Spinal cord (tissue), 10 donors: ENCODE measurements at places on chromosomes 2 and 18. TPM values are rescaled to one million over a fixed set of nuclear protein-coding genes. Genes with fewer than 3 reads are reported as not detected.
A peak's percentile ranks its signal among the peaks of the same experiment; 100 is the strongest.

DNA sequence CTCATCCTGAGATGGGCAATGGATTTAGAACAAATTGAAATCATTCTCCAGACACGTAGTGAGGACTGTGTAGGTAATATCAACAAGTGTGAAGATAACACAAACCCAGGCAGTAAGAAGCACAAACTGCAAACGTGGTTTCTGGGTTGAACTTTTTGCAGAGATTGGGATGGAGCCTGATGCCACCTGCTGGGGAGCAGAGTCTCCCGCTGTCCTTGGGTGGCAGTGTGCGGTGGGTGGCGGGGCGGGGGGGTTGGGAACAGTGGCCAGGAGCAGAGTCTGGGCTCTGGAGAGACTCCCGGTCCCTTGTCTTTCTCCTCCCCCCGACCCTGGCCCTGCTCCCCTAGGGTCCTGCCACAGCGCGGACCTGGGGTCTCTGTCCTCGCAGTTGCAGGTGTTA lies 19.5 kb downstream of the TRAF3IP1 start:
- peaks cover 12% of the 10 kb centered on the region for H3K4me1 ChIP-seq
- H3K4me3 ChIP-seq, result no peak overlapping the region
- DNase-seq, result no peak
- H3K27me3 ChIP-seq, result no peaks in the 10 kb centered on the region
- H3K36me3 ChIP-seq, result peaks cover 33% of the 10 kb centered on the region

- peaks cover 3% of the 10 kb centered on the region for H3K36me3 ChIP-seq
- no peak overlapping the region for H3K27ac ChIP-seq
- no peaks in the 10 kb centered on the region for H3K4me1 ChIP-seq
Observed at GRCh38 chr2:88615822-88616221, 11.4 kb downstream of the EIF2AK3 start.

- DNase-seq, result no peak
- no peaks in the 10 kb centered on the region for H3K27me3 ChIP-seq
- no peaks in the 10 kb centered on the region for H3K4me1 ChIP-seq
Observed at GRCh38 chr2:128197059-128197458, 106.1 kb downstream of the UGGT1 start.

DNA sequence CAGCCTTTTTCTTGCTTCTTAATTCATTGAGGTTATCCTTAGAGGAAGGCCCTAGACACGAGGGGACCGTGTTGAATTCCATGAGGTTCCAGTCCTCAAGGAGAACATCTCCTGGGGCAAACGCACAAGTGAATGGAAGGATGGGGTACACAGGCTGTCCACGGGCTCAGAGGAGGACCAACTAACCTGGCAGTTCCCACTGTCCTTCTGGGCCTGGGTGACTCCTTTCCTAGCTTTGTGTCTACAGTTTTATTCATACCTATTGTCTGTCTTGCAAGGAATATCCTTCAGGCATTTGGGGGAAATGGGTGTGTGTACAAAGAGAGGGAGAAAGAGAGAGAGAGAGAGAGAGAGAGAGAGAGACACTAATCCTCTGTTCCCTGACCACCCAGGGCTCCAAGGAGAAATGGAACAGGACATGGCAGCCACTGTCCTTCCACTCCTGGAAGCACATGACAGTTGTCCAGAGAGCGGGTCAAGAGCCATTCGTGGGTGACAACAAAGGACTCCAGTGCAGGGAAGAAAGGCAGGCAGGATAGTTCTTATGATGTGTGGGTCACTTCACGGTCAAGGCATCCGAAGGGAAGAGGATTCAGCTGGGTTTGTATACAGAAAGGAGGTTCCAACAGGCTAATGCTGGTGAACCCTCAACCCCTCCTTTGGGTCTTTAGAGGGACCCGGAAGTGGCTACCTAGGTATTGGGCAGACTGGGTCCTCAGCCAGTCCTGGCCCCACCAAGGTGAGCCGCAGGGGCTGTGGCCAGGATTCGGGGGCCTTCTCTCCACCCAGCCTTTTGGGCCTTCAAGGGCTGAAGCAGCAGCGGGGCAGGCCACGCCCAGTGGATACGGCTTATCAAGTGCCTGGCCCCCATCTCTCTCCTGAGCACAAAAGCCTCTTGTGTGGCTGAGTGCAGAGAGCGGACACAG lies 150.6 kb downstream of the MYCN start:
- DNase-seq, result no peak
- no peak overlapping the region for H3K4me3 ChIP-seq
- H3K27me3 ChIP-seq, result peaks cover 5% of the 10 kb centered on the region
- H3K27ac ChIP-seq, result no peak overlapping the region
- peaks cover 18% of the 10 kb centered on the region for H3K4me1 ChIP-seq

- no peak for DNase-seq
- H3K36me3 ChIP-seq, result no peaks in the 10 kb centered on the region
- H3K4me3 ChIP-seq, result no peak overlapping the region
- H3K27ac ChIP-seq, result no peak overlapping the region
- H3K4me1 ChIP-seq, result no peaks in the 10 kb centered on the region
Observed at GRCh38 chr2:166230024-166230723, 102.4 kb upstream of the SCN1A start.

DNA sequence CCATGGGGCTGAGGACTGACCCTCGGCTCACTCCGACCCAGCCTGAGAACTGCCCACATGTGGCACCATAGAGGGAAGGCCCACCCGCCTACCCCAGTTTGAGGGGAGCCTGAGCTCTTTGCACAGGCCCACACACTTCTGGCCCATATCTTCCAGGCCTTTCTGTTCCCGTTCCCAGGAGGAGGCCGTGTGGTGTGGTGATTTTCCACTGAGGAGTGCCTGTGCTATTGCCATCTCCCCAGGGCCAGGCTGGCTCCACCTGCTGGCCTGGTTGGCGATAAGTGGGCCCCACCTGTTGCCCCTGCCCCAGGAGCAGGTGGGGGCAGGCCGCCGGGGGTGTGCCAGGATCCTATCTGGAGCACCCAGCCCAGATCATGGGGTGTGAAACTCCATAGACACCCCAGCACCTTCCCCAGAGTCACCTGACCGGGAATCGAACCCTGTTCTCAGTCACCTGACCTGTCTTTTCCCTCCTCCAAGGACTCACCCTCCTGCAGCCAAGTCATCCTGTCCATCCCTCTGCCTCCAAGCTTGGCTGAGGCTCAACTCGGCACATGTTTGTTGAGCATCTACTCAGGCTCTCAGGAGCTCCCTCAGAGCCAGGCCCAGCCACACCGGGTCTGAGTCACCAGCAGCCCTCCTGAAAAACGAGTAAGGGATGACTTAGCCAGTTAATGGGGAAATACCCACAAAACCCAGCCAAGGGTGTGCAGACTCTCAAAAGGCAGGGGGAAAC lies 120.1 kb downstream of the CYP26B1 start:
- no peaks in the 10 kb centered on the region for H3K27me3 ChIP-seq
- no peaks in the 10 kb centered on the region for H3K4me1 ChIP-seq
- H3K36me3 ChIP-seq, result no peaks in the 10 kb centered on the region
- no peak overlapping the region for H3K27ac ChIP-seq

GRCh38 chr18:42778445-42779042 lies 336.9 kb downstream of the RIT2 start:
- no peaks in the 10 kb centered on the region for H3K36me3 ChIP-seq
- no peaks in the 10 kb centered on the region for H3K4me1 ChIP-seq
- no peak overlapping the region for H3K4me3 ChIP-seq
- DNase-seq, result no peak
- no peaks in the 10 kb centered on the region for H3K27me3 ChIP-seq
- no peak overlapping the region for H3K27ac ChIP-seq

TRABD2A gene
- total RNA-seq, result 0.69 TPM

DNA sequence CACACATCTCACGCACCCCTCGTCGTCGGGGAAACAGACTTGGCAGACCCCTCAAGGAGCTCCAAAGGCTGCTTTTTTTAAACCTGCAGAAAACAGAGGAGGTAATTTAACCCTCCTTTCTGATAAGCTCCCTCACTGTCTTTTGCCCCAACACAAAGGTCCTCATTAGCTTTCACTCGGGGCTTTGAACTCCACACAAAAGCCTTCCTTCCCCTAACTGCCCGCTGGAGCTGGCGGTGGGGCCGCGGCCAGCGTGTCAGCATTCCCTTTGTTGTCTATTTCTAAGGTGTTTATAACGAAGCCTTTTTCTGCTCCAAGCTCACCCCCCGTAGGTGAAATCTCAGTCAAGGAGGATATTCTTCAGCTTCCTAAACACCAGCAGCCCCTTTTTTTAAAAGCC lies 43.5 kb upstream of the ID2 start:
- H3K4me3 ChIP-seq, result no peak overlapping the region
- peaks cover 55% of the 10 kb centered on the region for H3K4me1 ChIP-seq
- peaks cover 6% of the 10 kb centered on the region for H3K27me3 ChIP-seq
- no peak overlapping the region for H3K27ac ChIP-seq
- DNase-seq, result peak; percentile 49
- H3K36me3 ChIP-seq, result no peaks in the 10 kb centered on the region

DNA sequence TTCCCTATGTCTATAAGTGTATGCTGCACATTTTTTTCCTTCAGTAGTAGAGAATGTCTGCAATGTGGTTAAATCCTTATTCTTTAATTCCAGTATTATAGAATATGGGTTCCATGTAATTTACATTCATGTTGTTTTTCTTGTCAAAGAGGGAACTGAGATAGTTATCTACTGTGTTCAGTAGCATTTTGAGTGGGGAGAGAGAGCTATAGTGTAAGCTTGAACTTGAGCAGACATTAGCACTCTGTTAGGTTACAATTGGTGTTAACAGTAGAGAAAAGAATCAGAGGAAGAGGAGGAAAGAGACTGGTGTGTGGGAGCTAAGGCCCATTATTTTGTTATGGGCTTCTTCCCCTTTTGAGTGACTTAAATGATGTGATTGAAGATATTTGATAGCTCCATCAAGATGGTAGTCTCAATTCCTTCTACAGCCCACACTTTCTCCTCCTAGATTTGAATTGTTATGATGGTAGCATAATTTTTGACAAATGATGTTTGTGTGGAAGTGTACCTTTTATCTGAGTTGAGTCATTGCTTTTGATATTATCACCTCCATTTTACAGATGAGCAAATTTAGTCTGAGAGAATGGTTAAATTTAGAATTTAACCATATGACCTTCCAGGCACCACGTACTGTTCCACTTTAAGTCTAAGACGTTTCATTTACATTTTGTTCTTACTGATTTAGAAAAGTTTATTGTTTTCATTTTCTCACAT lies 71.3 kb downstream of the FMNL2 start:
- peaks cover 20% of the 10 kb centered on the region for H3K4me1 ChIP-seq
- no peaks in the 10 kb centered on the region for H3K27me3 ChIP-seq
- no peak for DNase-seq
- H3K4me3 ChIP-seq, result no peak overlapping the region
- H3K36me3 ChIP-seq, result no peaks in the 10 kb centered on the region

RASGRP3 gene
- total RNA-seq, result 29.3 TPM

DNA sequence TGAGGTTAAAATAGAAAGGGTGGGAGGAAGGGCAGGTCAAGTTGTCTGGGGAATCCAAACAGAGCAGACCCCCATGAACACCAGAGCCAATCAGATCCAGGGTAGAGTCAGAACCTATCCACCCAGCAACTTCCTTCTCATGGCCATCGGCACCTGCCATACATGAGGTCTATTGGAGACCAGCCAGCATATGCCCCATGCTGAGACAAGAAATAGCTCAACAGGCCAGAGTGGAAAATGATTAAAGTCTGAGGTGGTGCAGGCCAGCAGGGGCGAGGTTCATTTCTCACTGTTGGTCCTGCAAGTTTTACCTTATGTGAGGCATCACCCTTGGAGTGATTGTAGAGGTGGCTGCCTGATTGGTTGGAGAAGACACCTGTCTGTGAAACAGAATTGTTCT lies 89.2 kb downstream of the LONRF2 start:
- DNase-seq, result no peak
- no peaks in the 10 kb centered on the region for H3K27me3 ChIP-seq
- no peak overlapping the region for H3K27ac ChIP-seq
- H3K4me1 ChIP-seq, result peaks cover 5% of the 10 kb centered on the region
- H3K36me3 ChIP-seq, result no peaks in the 10 kb centered on the region

GRCh38 chr2:18745431-18746272 lies 156.3 kb upstream of the NT5C1B start:
- no peaks in the 10 kb centered on the region for H3K27me3 ChIP-seq
- H3K36me3 ChIP-seq, result no peaks in the 10 kb centered on the region
- no peak overlapping the region for H3K27ac ChIP-seq
- peaks cover 4% of the 10 kb centered on the region for H3K4me1 ChIP-seq
- DNase-seq, result no peak

GRCh38 chr2:54465143-54465542 lies 9.0 kb downstream of the SPTBN1 start:
- H3K4me3 ChIP-seq, result no peak overlapping the region
- H3K27ac ChIP-seq, result no peak overlapping the region
- H3K27me3 ChIP-seq, result no peaks in the 10 kb centered on the region
- no peak for DNase-seq
- no peaks in the 10 kb centered on the region for H3K36me3 ChIP-seq
- H3K4me1 ChIP-seq, result peaks cover 16% of the 10 kb centered on the region

MC4R gene
- 1.3 TPM for total RNA-seq

GRCh38 chr2:134722728-134723127 lies 3.9 kb upstream of the TMEM163 start:
- no peaks in the 10 kb centered on the region for H3K36me3 ChIP-seq
- H3K27ac ChIP-seq, result no peak overlapping the region
- H3K27me3 ChIP-seq, result peaks cover 26% of the 10 kb centered on the region
- peaks cover 12% of the 10 kb centered on the region for H3K4me1 ChIP-seq

GRCh38 chr18:58820251-58820650 lies 44.4 kb upstream of the ZNF532 start:
- H3K27ac ChIP-seq, result no peak overlapping the region
- no peak for DNase-seq
- no peak overlapping the region for H3K4me3 ChIP-seq
- H3K27me3 ChIP-seq, result no peaks in the 10 kb centered on the region
- H3K36me3 ChIP-seq, result no peaks in the 10 kb centered on the region
- peaks cover 4% of the 10 kb centered on the region for H3K4me1 ChIP-seq

CERKL gene
- total RNA-seq, result 5.1 TPM

ASTL gene
- total RNA-seq, result not detected

RSAD2 gene
- total RNA-seq, result 6.9 TPM

GRCh38 chr2:149738767-149739166 lies 151.2 kb upstream of the MMADHC start:
- no peak for DNase-seq
- H3K36me3 ChIP-seq, result no peaks in the 10 kb centered on the region
- no peak overlapping the region for H3K4me3 ChIP-seq
- no peak overlapping the region for H3K27ac ChIP-seq
- H3K27me3 ChIP-seq, result no peaks in the 10 kb centered on the region

IKZF2 gene
- 18.5 TPM for total RNA-seq

- no peaks in the 10 kb centered on the region for H3K36me3 ChIP-seq
- peak overlapping the region; percentile 33 for H3K27ac ChIP-seq
- H3K4me3 ChIP-seq, result no peak overlapping the region
- peaks cover 3% of the 10 kb centered on the region for H3K4me1 ChIP-seq
- no peaks in the 10 kb centered on the region for H3K27me3 ChIP-seq
Observed at GRCh38 chr18:56576826-56577573, 61.4 kb downstream of the TXNL1 start.

GRCh38 chr18:46301081-46301480 lies 196.9 kb downstream of the HAUS1 start:
- no peak overlapping the region for H3K4me3 ChIP-seq
- H3K36me3 ChIP-seq, result no peaks in the 10 kb centered on the region
- DNase-seq, result no peak
- H3K27me3 ChIP-seq, result no peaks in the 10 kb centered on the region
- H3K27ac ChIP-seq, result no peak overlapping the region
- peaks cover 6% of the 10 kb centered on the region for H3K4me1 ChIP-seq
